ENCODE measurements at places on chromosomes 7 and 10.
A peak's percentile ranks its signal among the peaks of the same experiment; 100 is the strongest.

DNA sequence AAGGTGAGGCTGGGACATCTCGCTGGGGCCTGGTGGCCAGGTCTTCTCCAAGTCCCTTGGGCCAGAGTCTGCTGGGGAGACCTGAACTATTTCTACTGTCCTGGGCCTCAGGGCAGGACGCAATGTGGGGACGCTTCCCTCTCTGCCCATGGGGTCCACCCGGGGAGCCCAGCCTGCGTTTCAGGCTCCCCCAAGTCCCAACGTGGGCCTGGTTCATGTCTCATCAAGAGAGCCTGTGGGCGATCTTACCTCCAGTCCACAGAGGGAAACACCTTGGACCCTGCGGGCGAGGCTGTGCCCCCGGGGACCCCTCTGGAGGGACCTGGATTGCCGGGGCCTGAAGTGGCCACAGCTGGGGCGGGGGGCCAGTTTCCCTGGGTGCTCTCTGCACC lies 91.7 kb downstream of the DNAJB6 start:
- DNase-seq: no peak

DNA sequence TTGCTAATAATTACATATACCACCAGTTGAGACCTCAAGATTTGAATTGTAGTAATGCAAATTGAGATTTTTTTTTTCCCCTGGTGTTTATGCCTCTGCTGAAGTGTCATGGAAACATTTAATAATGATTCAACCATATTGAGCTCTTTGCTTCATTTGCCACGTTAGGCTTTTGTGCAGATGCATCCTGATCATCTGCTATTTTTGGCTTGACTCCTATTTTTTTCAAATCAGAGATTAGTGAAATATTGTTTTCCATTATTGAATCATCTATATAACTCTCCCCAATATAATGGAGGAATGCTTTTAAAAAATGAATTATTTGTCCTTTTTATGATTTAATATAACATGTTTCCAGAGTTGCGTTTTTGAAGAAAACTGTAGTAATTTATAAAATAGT lies 115.1 kb downstream of the SRI start:
- DNase-seq: no peak

GRCh38 chr10:123017421-123018165 lies 8.8 kb downstream of the ACADSB start:
- DNase-seq: no peak

GRCh38 chr7:155979994-155980393 lies 167.7 kb upstream of the SHH start:
- no peak for DNase-seq

DNA sequence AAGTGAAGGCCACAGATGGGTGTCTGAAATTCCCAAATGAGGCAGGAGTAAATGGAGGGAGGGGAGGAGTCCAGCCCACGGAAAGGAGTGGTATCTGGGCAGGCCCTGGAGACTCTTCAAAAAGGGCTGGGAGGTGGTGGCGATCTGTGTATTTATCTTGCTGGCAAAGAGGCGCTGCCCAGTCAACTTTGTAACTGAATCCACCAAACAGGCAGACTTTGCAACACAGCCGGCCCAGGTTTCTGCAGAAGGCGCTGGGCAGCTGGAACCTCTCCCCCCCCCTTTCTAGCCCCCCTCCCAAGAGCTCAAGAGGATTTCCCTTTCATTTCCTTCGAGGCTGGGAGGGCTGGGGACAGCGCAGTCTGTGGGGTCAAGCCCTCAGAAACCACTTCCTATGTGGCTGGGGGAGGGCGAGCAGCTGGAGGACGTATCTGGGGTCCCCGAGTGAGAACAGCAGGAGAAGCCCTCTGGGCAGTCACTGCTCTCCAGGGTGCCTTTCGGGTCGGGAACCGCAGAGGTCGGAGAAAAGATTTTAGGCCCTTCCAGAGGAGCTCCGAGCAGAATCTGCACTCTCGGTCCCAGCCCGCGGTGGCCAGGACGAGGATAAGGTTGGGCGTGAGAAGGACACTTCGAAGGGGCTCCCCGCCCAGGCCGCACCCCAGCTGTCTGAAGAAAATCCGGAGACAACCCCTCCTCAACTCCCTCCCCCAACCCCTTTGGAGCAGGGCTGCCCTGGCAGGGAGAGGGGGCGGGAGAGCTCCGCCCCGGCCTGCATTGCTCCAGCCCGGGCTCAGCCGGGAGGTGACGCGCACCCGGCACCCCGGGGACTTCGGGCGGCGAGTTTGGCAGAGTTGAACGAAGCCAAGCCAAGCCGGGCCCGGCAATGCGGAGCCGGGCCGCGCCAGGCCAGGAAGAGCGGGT lies 965 bp downstream of the ZCCHC24 start:
- peak; percentile 54 for DNase-seq

- DNase-seq: no peak
These were observed 39.4 kb upstream of the ZNF107 start for GRCh38 chr7:64626557-64626956.

DNA sequence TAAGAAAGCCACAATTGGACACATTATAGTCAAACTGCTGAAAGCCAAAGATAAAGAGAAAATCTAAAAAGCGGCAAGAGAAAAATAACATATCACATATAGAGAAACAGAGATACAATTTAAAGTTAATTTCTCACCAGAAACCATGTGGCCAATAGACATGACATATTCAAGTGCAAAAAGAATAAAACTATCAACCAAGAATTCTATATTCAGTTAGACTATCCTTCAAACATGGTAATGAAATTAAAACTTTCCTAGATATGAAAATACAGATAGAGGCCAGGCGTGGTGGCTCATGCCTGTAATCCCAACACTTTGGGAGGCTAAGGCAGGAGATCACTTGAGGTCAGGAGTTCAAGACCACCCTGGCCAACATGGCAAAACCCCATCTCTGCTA lies 129.1 kb upstream of the RNF32 start:
- no peak for DNase-seq

DNA sequence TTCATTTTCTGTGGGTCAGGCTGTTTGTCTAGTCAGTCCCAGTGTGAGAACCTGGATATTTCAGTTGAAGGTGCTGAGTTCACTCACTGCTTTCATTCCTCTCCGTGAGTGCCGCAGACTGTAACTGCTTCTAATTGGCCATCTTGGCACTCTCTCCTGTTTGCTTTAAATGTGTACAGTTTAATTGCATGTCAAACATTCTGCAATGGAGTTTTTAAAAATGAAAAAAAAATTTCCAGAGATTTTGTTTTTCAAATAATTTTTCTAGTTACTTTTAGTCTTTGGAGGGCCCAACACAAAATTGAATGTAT lies 87.8 kb downstream of the CCSER2 start:
- DNase-seq: no peak
